ENCODE measurements at places on chromosomes 5 and 9.
A peak's percentile ranks its signal among the peaks of the same experiment; 100 is the strongest.

DNA sequence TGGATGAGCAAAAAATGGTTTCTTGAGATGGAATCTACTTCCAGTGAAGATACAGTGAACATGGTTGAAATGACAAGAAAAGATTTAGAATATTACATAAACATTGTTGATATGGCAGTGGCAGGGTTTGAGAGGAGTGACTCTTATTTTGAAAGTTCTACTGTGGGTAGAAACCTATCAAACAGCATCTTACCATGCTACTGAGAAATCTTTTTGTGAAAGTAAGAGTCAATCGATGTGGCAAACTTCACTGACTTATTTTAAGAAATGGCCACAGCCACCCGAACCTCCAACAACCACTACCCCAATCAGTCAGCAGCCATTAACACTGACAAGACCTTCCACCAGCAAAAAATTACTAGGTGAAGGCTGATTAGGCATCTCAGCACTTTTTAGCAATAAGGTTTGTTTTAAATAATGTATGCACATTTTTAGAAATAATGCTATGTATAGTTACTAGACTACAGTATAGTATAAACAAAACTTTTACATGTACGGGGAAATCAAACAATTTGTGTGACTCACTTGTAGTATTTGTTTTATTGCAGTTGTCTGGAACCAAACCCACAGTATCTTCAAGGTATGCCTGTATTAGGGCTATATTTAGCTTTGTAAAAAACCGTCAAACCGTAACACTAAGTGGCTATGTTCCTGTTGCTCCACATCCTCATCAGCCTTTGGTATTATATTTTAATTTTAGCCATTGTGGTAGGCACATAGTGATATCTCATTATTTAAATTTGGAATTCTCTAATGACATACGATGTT is 30.6 kb upstream of the ADAMTS6 start:
- DNase-seq: no peak

- DNase-seq: peak; percentile 66
Measured at GRCh38 chr5:106292654-106293053, 1378.1 kb downstream of the EFNA5 start.

DNA sequence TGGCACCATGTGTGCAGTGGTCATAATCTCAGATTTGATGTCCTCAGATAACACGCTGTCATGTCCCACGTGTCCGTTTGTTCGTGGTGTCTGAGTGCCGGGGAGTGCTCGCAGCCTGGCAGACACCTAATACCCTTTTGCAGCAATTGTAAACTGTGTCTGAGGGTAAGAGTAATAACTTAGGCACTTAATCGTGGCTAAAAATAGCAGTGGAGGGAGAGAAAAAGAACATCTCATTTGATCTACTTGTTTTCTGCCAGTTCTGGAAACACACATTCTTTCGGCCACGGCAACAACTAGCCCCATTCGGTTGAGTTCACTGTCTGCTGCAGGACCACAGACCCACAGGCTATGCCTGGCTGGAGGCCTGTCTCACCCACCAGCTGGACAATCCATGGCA is 16.5 kb downstream of the ADCY2 start:
- no peak for DNase-seq

DNA sequence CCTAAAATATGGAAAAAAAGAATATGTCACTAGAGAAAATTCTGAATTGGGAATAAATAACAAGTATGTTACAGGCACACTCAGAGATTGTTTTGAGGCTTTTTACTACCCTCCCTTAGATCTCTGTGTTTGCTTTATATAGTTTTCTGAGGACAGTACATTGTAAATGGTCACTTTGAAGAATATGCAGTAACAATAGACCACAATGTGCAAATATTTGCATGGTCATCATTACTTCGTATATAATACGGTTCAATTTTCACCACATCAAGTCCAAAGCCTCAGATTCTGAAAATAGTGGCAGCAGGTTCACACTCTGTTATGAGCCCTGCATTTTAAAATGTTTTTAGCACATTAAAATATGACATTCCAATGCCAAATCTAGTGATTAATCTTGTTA is 238.6 kb downstream of the ADAMTS6 start:
- DNase-seq: no peak

DNA sequence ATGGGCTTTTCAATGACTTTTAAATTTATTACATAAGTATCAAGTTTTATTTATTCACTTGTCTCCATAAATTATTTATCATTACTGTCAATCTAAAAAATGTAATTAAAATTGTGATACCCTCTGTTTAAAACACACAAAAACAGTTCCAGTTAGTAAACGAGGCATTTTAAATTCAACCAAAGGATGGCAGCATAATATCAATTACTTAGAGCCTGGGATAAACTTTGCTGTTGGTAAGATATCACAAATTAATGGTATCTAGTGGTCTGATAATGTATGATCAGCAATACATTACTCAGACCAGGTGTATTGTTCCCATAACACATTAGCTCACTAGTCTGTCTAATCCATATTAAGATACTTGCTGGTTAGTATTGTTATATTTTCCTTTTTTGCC is 9.6 kb upstream of the IFNE start:
- DNase-seq: no peak

DNA sequence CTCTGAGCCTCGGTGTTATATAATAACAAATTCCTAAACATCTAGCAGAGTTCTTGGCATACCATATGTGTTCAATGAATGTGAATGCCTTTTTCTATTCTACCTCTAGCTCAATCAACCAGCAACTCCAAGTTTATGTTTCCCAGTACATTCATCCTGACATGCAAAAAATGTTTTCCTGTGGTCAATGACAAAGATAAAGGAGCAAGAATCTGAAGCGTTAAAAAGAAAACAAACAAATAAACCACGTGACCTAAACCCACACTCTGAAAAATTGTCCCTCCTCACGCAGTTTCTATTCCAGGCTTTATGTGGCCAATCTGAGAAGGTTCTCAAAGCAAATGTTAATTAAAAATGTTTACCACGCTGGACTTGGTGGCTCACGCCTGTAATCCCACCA is 18.0 kb downstream of the KLF4 start:
- no peak for DNase-seq

DNA sequence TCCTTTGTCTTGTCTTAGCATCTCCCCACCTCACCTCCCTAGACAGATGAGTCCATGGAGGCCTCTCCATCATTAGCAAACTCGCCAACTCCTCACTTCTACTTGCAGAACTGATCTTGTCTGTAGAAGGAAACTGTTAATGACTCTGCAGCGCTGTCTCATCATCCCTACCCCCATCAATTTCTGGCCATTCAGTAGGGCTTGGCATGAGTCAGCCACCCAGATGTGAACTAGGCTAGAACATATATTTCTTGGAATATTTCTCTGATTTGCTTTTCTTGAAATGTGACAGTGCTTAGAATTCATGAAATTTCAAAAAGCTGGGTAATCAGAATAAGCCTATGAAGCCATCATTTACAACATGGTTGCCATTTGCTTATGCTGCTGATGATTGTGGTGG is 1125.0 kb upstream of the DMAC1 start:
- peak; percentile 92 for DNase-seq

DNA sequence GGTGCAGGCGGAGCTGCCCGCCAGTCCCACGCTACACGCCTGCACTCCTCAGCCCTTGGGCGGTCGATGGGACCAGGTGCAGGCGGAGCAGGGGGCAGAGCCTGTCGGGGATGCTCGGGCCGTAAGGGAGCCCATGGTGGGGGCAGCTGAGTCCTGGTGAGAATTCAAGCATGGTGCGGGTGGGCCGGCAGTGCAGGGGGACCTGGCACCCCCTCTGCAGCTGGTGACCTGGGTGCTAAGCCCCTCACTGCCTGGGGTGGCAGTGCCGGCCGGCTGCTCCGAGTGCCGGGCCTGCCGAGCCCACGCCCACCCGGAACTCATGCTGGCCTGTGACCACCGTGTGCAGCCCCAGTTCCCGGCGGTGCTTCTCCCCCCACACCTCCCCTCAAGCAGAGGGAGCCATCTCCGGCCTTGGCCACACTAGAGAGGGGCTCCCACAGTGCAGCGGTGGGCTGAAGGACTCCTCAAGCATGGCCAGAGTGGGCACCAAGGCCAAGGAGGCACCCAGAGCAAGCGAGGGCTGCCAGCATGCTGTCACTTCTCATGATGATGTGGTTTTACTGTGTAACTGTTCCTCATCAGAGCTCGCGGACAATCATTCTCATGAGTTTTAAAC is 228.9 kb upstream of the CDH9 start:
- DNase-seq: no peak

DNA sequence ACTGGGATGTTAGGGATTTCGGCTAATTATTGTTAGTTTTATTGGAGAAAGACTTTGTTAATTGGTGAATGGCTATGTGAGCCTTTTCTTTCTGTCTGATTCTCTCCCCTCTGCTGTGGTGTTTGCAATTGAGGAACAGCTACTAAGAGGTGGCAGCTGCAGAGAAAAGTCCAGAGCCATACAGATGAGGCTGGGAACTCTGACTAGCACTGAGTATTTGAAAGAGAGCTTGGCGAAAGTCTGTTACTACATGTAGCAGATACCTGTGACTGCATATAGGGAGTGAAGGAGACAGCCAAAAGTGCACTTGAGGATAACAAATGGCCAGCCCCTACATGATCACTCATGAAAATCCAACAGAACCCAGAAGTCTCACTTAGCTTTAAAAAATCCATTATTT is 44.3 kb upstream of the HSPB3 start:
- DNase-seq: no peak

GRCh38 chr9:14250794-14251153 is 63.2 kb downstream of the NFIB start:
- no peak for DNase-seq

DNA sequence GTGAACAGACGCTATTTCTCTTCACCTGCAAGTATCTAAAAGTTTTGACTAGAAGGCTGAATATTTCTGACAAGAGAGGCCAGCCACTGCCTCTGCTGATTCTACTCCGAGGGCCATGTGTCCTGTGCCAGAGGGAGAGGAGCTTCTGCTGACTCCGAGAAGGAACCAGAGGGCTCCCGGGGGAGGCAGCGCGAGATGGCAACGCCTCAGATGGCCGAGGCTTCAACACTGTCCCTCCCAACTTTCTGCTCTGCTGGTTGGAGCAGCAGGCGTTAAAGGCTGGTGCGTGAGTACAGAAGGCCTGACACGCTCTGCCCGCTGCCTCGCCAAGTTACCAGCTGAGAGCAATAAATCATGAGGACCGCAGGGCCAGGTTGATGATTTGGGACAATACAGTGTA is 178.8 kb downstream of the GAPVD1 start:
- no peak for DNase-seq

DNA sequence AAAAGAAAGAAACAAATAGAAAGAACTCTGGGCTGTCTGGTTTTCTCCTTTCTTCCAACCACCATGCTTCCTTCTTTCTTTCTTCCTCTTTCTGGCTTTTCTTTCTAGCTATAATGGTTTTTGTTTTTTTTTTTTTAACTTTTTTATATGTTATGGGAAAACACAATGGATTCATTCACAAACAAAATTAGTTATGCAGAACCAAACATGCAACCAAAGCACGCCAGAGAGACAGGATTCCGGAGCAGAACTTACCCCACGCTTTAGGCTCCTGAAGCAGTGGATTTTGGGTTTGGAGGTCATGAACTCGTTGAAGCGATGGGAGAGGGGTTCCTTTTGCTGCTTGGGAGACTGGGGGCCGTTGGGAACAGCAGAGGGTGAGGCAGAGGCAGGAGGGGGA is 88.3 kb downstream of the USP20 start:
- DNase-seq: no peak

DNA sequence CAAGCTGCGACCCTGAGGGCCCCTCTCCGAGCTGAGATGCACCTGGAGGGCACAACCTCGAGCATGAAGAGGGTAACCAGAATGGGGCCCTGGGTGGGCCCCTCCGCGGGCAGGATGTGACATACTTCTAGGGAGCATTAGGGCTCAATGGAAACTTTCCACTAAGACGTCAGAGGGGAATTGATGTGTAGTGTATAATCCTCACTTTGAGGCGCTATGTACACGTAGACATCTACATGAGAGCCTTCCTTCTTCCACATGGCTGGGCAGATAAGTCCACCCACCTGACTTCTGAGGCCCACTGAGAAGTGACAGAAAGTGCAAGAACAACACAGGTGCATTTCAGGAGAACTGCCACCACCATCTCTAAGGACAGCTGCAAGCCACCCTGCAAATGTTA is 61.0 kb downstream of the DAP start:
- no peak for DNase-seq

GRCh38 chr5:2608391-2608790 is 143.1 kb downstream of the IRX2 start:
- no peak for DNase-seq

GRCh38 chr5:132214491-132214890 is 13.2 kb downstream of the P4HA2 start:
- DNase-seq: no peak

DNA sequence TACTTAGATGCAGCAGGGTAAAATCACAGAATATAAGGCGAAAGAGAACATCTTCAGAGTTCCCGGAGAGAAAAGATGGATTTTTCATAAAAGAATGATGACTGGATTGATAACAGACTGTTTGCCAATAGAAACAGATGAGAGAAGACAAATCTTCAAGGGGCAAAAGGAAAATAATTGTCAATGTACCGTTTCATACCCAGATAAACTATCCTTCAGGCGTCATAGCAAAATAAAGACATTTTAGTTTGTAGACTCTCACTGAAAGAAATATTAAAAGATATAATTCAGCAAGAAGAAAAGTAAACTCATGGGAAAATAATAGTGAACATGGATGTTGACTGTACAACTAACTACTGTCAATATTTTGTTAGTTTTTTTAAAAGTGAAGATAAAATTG is 174.2 kb downstream of the CRB2 start:
- DNase-seq: no peak

- DNase-seq: no peak
Measured at GRCh38 chr5:115940080-115940810, 22.0 kb upstream of the LVRN start.

- peak; percentile 1 for DNase-seq
Measured at GRCh38 chr5:27437594-27438200, 399.3 kb upstream of the CDH9 start.

GRCh38 chr5:81425569-81425968 is 31.6 kb upstream of the ACOT12 start:
- peak; percentile 50 for DNase-seq

GRCh38 chr5:158264264-158264663 is 405.3 kb upstream of the CLINT1 start:
- no peak for DNase-seq

GRCh38 chr9:79221084-79221483 is 350.7 kb upstream of the TLE4 start:
- peak; percentile 93 for DNase-seq

GRCh38 chr9:71509054-71509453 is 259.3 kb downstream of the CEMIP2 start:
- peak; percentile 3 for DNase-seq

GRCh38 chr9:137351781-137352501 is 49.9 kb upstream of the NRARP start:
- no peak for DNase-seq

GRCh38 chr5:139236479-139236878 is 38.3 kb upstream of the SIL1 start:
- no peak for DNase-seq

- DNase-seq: no peak
Measured at GRCh38 chr9:105708405-105708804, 14.1 kb downstream of the TMEM38B start.

DNA sequence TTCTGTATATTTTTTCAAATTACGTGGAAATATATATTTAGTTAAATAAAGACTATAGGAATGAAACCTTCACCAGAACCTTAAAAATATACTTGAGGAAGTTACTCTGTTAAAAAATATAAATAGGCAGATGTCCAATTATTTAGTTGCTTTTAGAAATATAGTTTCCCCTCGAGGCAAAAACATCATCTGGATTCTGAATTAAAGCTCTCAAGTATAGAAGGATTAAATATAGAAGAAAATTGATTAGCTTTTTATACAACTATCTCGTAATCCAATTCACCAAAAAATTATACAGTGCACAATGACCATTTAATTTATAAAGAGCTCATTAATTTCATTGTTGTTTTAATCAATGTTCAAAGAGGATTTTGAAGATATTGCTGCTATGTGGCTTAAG is 601.4 kb downstream of the GABRG2 start:
- DNase-seq: no peak

All from fibroblast of upper back skin (primary cell).